Skin of body (tissue), 3 donors: ENCODE measurements at places on chromosomes 12 and 14. TPM values are rescaled to one million over a fixed set of nuclear protein-coding genes. Genes with fewer than 3 reads are reported as not detected.

DNA sequence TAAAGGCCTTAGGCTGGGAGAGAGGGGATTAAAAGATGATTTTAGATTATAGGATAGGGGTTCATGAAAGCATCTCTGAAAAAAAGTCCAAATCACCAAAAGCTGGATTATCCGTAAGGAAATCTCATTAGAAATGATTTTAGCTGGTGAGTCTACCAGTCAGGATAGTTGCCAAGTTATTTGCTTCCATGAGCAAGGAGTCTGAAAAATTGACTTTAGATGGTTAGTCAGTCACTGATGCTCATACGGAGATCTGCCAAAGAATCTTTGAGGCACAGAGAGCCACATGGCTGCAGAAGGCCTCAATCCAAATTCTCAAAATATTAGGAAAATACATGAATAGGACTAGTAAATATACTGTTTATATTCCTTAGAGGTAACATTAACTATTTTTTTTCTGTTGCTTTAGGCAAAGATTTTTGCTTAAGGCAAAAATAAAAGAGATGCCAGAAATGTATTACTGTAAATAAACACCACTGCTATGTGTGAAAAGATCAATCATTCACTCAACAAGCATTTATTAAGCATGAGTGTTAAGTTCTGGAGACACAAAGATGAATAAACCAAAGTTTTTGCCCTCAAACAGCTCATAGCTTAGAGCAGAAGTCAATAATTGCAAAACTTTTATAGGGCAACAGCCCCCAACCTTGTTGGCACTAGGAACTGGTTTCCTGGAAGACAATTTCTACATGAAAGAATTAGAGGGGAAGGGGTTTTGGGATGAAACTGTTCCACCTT lies 105.2 kb downstream of the BBS10 start:
- DNase-seq, result no peak

- DNase-seq, result no peak
Measured at GRCh38 chr12:16467272-16467671, 119.8 kb downstream of the MGST1 start.

The BATF gene
- 1.4 TPM for total RNA-seq

The SERPINA4 gene
- 0.49 TPM for total RNA-seq

The ST8SIA1 gene
- 6.0 TPM for total RNA-seq

The ACOT6 gene
- not detected for total RNA-seq

The SLC16A7 gene
- 74.5 TPM for total RNA-seq

The RFLNA gene
- 8.8 TPM for total RNA-seq

- peak; percentile 58 for DNase-seq
Measured at GRCh38 chr14:95018821-95019220, 138.5 kb downstream of the DICER1 start.

DNA sequence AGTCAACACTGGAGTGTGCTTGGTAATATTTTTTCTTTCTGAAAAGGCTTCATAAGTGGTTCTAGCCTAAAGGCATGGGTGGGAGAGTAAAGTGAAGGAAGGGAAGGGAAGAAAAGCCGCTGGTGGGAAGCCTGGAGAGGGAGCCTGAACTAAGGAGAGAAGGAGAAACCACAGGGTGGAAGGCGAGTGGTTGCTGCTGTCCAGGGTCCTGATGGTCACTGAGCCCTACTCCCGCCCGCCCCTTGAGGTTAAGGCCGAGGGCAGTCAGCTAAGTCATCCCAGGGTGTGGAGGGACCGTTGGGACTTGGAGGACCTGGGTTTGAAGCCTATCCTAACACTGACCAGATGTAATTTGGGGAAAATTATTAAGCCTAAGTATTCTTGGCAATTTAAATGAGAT lies 189.1 kb downstream of the PIWIL1 start:
- no peak for DNase-seq

DNA sequence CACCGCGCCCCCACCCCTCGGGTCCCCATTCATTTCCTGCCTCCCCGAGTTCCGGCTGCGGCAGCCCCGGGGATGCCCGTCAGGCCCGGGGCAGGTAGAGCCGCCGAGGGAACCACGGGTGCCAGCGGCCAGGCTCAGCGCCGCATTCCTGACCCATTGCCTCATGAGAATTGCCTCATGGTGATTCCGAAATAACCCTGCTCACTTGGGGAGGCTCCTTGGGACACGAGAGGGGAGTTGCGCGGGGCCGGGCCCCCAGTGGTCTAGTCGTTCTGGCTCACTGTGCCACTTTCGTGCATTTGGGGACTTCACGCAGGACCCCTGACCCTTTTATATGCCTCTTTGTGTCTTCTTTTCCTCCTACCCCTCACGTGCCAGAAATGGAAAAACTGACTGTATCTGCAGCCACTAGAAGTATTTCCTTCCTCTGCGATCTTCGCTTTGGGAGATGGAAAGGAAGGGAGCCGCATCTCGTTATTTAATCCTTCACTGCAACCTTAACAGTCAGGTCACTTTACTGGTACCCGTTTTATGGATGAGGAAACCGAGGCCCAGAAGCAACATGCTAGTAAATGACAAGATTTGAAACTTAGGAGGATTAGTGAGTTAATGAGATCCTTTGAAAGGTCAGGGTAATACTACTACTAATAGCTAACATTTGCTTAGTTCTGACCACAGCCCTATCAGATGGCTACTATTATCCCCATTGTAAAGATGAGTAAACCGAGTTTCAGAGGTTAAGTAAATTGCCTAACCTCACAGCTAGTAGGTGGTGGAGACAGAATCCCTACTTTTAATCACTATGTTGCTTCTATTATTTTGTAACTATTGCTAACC lies 768 bp downstream of the PTPN11 start:
- peak; percentile 80 for DNase-seq

DNA sequence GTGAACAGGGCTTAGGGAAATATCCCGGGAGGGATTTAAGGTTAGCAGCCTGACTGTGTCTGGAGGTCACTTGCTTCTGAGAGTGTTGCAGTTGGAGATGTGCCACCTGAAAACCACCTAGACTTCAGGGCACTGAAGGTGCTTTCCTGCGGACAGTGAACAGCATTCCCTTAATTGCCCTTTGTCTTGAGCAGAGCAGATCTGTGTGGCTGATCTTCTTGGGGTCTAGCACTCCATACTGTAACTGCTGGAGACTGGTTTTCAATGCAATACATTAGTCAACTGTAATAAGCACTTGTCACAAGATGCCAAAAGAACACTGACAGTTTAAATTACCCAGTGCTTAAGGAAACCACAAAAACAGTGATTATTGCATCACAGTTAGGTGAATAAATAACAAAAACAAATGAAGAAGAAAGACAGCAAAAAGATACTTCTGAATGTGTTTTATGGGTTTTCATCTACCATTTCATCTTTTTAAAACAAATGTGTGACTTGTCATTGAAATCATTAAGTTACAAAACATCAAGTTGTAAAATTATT lies 111.8 kb downstream of the PRIMA1 start:
- DNase-seq, result no peak

The HELB gene
- total RNA-seq, result 6.4 TPM

DNA sequence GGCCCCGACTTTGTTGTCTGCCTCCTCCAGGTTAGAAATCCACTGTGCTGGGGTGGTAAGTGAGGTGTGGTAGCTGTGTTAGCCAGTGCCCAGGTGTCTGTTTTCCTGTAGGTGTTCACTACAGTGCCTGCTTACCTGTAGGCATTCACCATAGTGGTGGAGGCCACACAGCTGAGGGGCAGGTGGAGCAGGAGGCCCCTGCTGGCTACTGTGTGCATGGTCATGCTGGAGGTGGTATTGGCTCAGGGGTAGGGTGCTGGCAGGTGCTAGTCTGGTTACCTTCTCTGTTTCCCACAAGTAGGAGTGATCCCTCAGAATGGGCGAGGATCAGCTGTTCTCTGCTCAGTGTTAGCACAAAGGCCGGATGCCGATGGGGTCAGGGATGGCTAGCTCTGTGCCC lies 217.3 kb downstream of the SYT10 start:
- no peak for DNase-seq

GRCh38 chr14:91098591-91098990 lies 15.3 kb upstream of the DGLUCY start:
- DNase-seq, result no peak

The VSIG10 gene
- total RNA-seq, result 16.5 TPM

The IAPP gene
- not detected for total RNA-seq

GRCh38 chr14:59310633-59311032 lies 122.2 kb downstream of the DAAM1 start:
- no peak for DNase-seq

The RPL10L gene
- not detected for total RNA-seq

The CCDC77 gene
- total RNA-seq, result 9.0 TPM
